Stimulated activated memory B cell treated with anti-CD40 and anti-IgM and Interleukin-4, amounts not matched to agents 10 μg/mL and 1 μg/mL and 100 μg/mL, for 72 hours (primary cell): ENCODE measurements at places on chromosomes 1 and 21.
A peak's percentile ranks its signal among the peaks of the same experiment; 100 is the strongest.

- peak; percentile 32 for ATAC-seq
Measured at GRCh38 chr1:34929497-34929852, at the start of gene DLGAP3. TSS of gene DLGAP3 (minus strand) at chr1:34929650. CDS start at chr1:34905383, 24,267 bp downstream.

- ATAC-seq: no peak
Measured at GRCh38 chr1:100597784-100598183, 59.8 kb downstream of the GPR88 start.

- no peak for ATAC-seq
Measured at GRCh38 chr21:33015756-33016155, 10.0 kb upstream of the OLIG2 start.

DNA sequence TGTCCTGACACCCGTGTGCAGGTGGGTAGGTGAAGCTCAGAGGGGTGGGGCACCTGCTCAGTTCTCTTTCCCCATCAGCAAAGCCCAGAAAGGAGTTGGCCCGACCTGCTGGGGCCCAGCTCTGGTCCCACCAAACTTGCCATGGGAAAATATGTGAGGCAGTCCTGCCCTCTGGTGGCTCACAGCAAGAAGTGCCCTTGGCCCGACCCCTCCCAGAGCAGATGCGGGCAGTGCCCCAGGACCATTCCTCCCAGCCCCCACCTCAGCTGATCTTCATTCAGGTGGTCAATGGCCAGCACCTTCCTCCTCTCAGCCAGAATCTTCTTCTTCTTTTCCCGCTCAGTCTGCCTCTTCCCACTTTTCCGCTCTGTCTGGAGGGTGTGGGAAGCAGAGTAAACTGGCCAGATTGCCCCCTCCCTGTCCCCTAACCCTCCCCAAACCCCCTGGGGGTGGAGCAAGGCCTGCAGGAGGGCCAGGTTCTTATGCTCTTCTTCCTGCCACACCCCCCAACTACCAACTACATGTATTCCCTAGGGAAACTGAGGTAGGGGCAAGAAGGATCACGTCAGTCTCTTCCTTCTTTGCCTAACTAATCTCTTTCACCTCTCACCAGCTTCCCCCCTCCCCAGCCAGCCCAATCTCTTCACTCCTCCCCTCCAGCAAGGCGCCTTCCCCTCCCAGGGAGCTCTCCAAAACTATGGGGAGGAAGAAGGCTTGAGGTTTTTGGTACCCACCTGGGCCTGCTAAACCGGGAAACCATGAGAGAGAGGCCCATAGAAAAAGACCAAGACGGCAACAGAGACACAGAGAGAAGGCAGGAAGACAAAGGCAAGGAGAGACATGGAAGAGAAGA is 15.6 kb downstream of the TNNT2 start:
- no peak for ATAC-seq

GRCh38 chr1:167899253-167899681 is 14.7 kb downstream of the ADCY10 start:
- peak; percentile 91 for ATAC-seq

DNA sequence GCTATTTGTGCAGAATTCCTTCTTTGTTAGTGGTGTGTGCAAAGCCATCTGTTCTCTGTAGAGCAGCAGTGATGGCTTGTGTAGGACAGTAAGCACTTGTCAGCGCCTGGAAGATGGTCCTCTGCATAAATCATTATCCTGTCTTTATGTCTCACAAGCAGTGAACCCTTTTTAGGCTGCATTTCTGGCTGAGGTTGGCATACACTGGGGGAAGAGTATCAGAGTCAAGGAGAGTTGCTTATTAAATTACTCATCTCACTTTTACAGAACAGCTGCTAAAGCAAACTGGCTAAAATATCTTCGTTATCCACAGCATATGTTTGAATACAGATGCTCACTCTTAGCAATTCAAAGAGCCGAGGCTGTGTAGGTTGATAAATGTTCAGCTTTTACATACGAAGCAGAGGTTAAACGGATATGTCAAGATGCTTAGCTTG is 54.6 kb upstream of the NCAM2 start:
- ATAC-seq: no peak

- no peak for ATAC-seq
Measured at GRCh38 chr1:61992257-61992656, 202.4 kb upstream of the L1TD1 start.

DNA sequence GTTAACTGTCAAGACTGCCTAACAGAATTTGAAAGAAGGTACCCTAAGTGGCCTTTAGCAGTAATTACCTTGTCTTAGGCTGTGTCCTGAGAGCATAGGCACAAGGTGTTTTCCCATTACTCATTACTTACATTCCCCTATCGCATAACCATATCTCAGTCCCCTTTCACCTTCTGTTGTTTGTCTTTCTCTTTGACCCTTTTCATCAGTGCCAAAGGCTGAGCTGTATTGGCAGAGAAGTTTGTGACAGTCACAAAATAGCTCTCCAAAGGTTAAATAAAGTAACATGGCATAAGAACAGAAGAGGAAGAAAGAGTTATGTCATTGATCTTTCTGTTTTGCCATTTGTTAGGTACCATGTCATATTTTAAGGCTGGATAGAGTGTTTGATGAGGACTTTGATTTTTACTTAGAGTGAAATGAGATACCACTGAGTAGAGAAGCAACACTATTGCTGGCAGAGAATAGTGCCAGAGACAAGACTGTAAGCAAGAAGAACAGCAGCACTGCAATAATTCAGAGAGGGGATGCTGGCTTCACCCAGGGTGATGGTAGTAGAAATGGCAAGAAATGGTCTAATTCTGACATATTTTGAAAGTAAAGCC is 497.8 kb downstream of the TTLL7 start:
- ATAC-seq: peak; percentile 91

GRCh38 chr21:34766862-34767261 is 98.1 kb downstream of the CLIC6 start:
- ATAC-seq: no peak

DNA sequence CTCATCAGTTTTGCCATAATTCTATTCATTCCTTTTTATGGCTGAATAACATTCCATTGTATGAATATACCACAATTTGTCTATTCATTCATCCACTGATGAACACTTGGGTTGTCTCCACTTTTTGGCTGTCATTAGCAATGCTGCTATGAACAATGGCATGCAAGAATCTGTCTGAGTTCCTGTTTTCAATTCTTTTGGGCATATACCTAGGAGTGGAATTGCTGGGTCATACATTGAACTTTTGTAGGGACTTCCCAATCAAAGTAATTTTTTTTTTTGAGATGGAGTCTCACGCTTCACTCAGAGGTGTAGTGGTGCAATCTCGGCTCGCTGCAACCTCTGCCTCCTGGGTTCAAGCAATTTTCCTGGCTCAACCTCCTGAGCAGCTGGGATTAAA is 34.9 kb downstream of the AADACL4 start:
- ATAC-seq: no peak

- peak; percentile 54 for ATAC-seq
Measured at GRCh38 chr1:54781023-54781723, 16.9 kb upstream of the PARS2 start.

- no peak for ATAC-seq
Measured at GRCh38 chr1:3500265-3500835, 45.9 kb downstream of the ARHGEF16 start.

DNA sequence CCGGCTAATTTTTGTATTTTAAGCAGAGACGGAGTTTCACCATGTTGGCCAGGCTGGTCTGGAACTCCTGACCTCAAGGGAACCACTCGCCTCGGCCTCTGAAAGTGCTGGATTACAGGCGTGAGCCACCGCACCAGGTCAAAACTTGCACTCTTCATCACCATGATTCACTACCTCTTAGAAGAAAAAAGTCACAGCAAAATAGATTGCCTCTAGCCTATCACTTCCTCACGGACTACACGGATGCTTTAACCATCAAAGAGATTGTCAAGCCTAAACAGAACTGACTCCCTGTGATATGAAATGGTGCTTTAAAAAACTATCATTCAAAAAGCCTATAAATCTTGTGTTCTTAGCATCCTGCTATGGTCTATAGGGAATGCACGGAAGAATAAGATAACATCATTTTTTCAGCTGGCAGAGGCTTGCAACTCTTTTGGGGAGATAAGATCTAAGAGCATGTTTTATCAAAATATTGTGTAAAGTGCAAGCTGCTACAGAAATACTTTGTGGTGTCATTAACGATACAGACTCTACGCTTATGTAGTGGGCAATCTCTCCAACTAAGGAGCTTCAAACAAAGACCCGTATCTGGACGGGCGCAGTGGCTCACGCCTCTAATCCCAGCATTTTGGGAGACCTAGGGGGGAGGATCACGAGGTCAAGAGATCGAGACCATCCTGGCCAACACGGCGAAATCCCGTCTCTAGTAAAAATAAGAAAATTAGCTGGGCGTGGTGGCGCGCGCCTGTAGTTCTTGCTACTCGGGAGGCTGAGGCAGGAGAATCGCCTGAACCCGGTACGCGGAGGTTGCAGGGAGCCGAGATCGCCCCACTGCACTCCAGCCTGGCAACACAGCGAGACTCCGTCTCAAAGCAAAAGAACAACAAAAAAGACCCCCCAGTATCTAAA is 966 bp downstream of the TFB2M start:
- ATAC-seq: no peak

DNA sequence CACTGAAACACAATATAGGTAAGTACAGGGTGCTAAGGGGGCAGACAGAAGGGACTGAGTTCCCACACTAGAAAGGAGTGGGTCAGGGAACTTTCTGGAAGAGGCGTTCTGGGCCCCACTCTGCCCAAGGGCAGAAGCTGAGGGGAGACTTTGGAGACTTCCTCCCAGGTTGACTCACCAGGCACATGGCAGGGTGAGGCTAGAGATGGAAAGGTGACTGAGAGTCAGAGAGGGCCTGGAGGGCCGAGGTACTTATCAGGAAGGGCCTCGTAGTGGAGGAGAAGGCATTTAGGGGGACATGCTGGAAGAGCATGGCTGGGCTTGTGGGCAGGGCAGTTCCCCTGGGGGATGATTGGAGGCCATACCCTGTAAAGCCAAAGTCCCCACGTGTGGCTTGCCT is 159.9 kb upstream of the JUN start:
- ATAC-seq: no peak

DNA sequence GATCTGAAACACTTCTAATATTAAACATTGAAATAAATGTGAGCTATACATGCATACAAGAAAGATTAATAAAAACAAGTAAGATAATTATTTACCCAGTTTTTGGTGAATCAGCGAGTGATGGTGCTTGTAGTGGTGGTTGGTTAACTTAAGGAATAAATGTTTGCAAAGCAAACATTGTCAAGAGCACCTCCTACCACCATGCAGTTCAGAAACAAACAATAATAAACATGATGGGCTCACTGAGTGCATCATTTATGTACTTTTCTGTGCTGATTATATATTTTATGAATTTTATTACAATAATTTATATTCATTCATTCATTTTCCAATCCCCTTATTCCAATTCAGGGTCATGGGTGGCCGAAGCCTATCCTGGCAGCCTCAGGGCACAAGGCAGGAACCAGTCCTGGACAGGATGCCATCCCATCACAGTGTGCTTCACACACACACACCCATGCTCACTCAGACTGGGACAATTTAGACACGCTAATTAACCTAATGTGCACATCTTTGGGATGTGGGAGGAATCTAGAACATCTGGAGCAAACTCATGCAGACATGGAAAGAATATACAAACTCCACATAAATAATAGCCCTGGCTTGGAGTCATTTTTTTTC is 57.8 kb downstream of the ZMYM4 start:
- no peak for ATAC-seq

DNA sequence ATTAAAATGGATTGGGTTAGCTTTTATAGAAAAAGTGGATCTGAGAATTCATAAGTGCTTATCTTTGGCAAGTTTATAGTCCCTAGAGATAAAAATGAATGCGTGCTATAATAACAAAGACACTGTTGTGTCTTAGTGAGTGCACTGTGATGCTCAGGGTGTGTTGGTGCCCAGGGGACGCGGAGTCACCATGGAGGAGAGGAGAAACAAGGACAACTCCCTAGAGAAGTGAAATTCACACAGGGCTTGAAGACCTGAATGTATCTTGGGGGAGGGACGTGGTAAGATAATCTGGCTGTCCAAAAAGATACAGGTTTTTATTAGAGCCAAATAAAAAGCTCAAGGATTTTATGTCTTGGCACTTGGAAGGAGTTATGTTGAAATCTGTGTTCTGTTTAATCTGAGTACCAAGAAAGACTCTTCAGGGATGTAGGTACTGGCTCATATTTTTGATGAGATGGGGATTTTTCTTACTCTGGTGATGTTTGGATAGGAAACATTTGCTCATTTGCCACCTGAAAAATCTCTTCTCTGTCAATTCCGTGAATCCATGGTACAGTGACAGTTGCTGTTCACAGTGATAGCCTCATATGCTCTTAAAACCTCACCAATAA is 9.6 kb downstream of the SMYD2 start:
- no peak for ATAC-seq

DNA sequence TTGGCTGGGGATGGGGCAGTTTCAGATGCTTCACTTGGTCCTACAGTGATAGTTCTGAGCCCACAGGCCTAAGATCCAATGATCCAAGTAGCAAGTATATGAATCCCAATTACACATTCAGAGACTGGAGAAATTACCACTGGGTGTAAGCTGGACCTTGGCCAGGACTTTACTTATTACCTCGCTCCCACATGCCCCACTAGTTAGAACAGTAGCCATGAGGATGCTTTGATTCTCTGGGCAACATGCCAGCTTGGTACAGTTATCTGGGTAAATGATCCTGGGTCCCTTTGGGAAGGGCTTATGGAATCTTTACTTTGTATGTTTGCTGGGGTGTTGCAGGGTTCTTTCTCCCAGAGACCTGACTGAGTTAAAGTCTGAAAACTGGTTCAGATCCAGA is 5.0 kb upstream of the FCAMR start:
- ATAC-seq: no peak

- peak; percentile 73 for ATAC-seq
Measured at GRCh38 chr1:65001231-65001792, 35.0 kb upstream of the JAK1 start.

DNA sequence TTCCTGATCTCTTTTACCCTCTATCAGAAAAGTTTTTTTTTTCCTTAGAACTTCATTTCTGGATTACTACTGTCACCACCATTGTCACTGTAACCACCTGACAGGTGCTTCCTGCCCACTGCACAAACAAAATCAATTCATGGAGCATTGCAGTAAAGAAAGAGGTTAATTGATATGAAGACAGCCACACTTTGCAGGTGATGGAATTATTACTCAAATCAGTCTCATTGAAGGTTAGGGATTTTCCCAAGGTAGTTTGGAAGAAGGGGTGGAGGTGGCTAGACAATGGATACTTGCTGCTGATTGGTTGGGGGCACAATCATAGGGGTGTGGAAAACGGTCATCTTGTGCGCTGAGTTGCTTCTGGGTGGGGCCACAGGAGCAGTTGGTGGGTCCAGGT is 230.8 kb upstream of the CACYBP start:
- peak; percentile 51 for ATAC-seq

DNA sequence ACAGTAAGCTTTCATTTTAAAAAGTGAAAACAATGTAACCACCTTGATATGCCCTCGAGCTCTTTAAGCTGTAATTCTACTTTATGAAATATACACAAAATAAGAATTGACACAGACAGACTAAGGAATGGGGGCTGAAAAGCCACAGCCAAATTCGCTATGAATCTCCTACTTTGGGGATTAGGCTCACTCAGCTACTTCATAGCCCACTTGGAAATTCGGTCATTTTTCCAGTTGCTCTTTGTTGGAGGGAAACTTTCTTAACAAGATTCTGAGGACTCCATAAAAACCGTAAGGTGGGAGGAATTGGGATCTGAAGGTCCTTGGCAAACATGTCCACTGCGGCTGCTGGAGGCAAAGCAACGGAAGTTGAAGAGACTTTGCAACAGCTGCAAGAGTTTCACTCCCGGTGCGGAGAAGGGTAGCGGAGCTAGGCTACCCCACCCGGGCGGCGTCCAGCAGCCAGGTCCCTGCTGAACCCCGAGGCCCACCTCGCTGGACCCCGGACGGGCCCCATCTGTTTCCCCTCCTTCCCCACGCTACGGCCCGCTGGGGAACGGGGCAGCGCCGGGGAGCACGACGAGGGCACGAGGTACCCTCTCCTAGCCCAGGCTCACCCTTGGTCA is 634 bp downstream of the MYCBP start:
- peak; percentile 46 for ATAC-seq
